ENCODE measurements at places on chromosomes 7 and 10. TPM values are rescaled to one million over a fixed set of nuclear protein-coding genes. Genes with fewer than 3 reads are reported as not detected.

The ZYX gene
- 14.0 TPM for total RNA-seq

The OLAH gene
- 0.09 TPM for total RNA-seq

The PTN gene
- 27.8 TPM for total RNA-seq

The PNLIPRP3 gene
- total RNA-seq: 0.09 TPM

The RAB19 gene
- not detected for total RNA-seq

The MARVELD1 gene
- total RNA-seq: 15.5 TPM

The HOXA1 gene
- total RNA-seq: 1.00 TPM

The TYW1B gene
- total RNA-seq: 1.3 TPM

The SDHAF3 gene
- total RNA-seq: 4.0 TPM

The LIPJ gene
- under 0.01 TPM for total RNA-seq

The ZNF25 gene
- total RNA-seq: 14.9 TPM
